ENCODE measurements at places on chromosomes 2 and 18.

DNA sequence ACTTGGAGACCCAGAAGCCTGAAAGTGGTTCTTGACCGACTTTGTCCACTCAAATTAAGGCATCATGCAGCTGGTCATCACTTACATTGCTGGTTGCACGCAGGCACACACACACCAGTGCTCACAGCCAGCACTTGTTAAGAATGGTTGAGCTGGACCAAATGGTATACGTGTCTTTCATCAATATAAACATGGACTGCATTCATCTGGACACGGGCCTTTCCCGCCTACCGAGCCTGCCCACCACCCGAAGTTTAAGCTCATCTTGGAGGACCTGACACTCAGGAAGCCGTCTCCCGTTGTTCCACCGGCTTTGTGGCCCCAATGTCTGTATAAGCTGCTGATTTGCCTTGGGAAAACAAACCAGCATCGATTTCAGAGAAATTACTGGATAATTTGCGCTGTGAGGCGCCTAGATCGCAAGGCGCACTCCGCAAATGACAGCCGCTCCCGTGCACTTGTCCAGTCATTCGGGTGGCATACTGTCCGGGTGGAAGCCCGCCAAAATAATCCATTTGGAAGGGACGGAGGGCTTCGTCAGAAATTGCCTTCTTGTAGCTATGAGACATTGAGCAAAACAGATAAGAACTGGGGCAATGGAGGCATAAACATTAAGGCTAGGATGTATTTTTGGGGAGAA, 40.1 kb upstream of the AKAIN1 start:
- peak; percentile 21 for DNase-seq

DNA sequence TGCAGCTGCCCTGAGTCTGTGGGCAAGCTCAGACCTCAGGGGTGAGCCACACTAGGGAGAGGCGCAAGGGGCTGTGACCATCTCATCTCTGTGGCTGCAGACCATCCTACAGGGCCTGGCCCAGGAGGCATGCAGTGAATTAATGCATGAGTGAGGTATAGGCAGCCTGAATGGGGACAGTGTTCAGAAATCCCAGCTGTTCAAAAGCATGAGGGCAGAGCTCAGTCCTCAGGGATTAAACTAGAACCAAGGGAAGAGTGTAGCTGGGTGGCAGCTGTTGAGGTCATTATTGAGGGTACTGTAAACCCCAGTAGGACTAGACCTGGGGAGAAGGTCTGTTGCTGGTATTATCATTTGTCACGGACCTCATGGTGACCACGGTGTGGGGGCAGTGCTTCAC, 17.0 kb downstream of the TMEM177 start:
- DNase-seq = no peak

- no peak for DNase-seq
Observed at GRCh38 chr2:143736904-143737303, 607.7 kb downstream of the ARHGAP15 start.

DNA sequence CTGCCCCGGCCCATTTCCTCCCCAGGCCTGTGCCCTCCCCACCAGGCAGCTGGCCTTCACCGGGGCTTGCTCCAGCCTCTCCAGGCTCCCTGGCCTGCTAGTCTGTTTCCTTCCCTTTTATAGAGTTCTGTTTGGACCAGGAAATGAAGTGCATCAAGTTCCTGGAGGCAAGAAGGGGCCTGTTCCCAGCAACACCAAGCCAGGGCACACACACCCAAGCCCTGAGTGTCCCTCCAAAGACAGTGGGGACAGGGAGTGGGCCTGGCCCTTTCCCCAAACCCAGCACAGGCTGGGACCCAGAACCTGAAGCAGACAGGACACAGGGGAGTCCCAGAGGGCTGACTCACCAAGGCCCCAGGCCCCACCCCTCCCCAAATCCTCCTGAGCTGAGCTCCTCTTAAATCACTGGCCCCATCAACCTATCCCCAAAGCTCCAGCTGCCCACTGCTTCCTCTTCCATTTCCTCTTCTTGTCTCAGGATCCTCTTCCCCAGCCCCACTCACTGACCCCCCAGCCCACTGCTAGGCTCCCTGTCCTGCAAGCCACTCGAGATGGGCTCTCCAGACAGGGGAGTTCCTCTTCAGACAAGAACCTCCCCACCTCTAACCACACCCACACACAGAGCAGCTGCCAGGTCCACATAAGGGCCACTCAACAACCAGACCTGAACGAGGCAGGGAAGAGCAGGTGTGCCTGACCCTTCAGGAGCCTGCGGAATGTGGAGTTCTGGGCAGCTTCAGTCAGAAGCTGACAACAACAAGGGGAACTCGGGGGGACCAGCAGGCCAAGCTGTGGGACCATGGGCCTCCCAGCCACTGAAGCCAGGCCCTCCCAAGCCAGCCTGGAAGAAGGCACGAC, 74.2 kb downstream of the TNS1 start:
- DNase-seq = no peak

DNA sequence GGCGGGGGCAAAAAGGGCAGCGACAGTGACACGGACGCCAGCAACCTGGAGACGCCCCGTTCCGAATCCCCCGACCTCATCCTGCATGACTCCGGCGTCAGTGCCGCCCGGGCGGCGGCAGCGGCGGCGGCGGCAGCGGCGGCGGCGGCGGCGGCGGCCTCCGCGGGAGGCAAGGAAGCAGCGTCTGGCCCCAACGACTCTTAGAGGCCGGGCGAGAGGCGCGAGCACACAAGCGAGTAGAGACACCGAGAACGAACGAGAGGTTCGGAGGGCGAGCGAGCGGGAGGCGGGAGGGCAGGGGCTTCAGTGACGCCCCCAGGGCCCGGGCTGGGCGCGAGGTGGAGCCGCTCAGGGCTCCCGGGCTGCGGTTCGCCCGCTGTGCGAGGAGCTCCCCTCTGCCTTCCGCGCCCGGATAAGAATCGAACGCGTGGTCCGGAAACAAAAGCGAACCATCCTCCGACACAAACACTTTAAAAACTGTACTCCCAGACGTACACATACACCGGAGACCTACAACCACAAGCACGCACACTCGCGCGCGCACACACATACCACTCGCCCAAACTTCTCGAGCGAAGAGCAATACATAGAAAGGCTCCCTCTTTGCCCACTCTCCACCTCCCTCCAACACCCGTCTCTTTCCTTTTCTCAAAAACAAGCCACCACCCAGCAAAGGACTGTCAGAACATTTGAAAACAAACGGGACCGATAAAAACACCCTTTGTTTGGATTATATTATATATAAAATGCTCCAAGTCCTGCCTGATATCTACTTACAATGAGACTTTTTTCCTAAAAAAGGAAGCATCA, 2.8 kb downstream of the SP9 start:
- DNase-seq = no peak

DNA sequence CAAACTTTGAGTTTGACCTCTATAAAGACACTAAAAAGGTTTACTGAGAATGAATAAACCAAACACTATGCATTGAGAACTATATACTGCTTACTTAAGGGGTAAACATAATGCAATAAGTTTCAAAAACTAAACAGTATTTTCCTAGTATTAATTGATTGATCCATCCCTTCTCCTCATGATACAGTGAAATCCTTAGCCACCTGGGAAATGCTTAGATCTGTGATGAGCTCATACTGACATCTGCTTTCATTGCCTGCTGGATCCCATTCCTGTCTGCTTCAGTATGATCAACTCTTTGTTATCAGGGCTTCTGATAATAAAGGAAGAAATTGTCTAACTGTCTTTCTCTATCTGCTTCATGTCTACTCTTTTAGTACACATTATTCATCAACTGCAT, 74.9 kb upstream of the UBE2E3 start:
- no peak for DNase-seq

- no peak for DNase-seq
Observed at GRCh38 chr18:69585696-69586095, 185.0 kb downstream of the DOK6 start.

DNA sequence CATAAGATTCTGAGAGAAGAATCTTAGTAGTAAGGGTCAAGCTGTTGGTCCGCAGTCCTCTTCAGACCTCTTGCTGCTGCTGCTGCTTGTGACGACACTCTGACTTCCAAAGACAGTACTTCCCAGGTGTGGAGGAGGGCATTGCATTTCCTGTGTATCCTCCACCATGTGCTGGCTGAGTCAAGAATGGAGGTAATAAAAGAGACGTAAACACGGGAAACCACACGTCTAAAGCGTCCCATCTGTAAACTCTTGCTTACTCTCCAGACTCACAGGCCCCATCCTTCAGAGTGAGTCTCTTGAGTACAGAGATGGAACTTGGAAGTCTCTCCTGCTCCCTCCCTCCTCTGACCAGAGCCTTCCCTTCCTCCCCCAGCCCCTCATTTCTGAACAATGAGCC, 25.6 kb downstream of the KLHL29 start:
- no peak for DNase-seq

- no peak for DNase-seq
Observed at GRCh38 chr2:234625626-234626250, 128.9 kb upstream of the ARL4C start.

DNA sequence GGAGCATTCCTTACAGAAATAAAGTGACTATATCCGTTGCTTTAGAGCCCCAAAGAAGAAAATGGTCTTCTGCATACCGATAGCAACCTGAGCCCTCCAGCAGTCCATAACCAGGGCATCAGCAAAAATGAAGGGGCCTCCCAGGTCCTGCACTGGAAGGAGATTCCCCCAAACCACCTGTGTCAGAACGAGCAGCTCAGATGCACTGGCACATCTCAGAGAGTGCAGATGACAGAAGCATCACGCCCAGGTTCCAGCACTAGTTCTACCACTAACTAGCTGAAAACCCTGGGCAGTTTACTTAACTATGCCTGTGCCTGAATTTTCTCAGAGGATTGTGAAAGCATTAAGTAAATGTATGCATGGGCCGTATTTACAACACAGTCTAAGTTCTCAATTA, 466.7 kb upstream of the MYT1L start:
- no peak for DNase-seq

GRCh38 chr2:171566057-171566456, 43.8 kb downstream of the CYBRD1 start:
- DNase-seq = no peak

DNA sequence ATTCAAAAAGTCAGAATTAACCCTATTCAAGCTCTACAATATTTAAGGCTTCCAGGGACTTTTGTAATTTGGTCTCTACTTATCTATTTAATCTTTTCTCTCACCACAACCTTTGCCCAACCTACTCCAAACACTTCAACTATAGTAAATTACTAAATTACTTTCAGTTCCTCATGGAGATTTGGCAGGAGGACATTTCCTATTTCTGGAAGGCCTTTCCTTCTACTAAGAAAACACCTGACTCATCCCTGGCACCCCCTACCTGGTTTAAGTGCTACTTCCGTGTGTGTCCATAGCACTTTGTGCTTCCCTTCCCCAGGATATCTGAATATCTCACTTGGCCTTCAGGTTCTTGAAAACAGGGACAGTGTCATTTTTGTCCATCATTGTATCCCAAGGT, 96.3 kb downstream of the UPP2 start:
- DNase-seq = no peak

- no peak for DNase-seq
Observed at GRCh38 chr2:97712693-97713295, 582 bp upstream of the ZAP70 start.

DNA sequence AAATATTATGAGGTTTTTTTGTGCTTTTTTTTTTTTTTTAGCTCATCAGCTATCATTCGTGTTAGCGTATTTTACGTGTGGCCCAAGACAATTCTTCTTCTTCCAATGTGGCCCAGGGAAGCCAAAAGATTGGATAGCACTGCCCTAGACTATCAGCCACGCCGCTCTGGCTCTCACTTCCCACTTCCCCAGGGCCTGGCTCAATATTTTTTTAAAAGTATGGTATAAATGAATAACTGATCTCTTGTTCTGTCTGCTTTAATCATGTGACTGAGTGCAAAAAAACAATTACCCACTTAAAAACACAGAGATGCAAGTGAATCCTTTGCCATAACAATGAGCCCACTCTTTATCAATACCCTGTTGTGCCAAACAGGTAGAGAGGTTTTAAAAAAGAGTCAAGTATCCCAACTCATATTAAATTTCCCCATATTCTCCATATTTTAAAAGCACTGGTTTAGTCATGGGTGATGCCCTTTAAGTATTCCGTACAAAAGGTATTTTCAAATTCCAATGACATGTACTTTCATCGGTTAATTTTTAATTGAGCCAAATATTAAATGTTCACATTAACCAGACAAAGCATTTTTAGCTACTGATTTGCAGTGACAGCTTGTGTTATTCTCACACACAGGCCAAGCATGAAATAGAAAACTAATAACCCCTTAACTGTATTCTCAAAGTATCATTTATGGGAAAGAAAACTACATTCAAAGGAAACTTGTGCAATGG, 12.6 kb downstream of the BCL2 start:
- DNase-seq = no peak

- DNase-seq = no peak
Observed at GRCh38 chr2:227827143-227827542, 13.5 kb downstream of the CCL20 start.

DNA sequence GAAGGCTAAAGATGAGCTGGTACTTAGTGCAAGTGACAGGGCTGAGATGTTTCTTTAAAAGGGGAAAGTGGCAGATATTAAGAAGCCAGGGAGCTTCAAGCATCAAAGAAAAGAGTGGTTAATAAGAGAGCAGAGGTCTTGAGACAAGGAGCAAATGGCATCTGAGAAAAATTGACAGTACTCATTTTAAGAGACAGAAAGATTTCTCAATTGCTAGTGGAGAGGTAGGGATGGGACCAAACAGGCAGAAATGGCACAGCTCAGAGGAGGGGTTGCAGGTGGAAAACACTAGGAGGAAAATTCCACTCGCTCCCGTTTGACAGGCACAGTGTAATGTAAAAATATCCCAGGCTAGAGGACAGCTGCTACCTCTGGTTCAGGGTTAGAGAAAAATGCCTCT, 593.4 kb upstream of the LRATD1 start:
- no peak for DNase-seq

- DNase-seq = no peak
Observed at GRCh38 chr2:30679426-30680088, 127.7 kb downstream of the CAPN13 start.

DNA sequence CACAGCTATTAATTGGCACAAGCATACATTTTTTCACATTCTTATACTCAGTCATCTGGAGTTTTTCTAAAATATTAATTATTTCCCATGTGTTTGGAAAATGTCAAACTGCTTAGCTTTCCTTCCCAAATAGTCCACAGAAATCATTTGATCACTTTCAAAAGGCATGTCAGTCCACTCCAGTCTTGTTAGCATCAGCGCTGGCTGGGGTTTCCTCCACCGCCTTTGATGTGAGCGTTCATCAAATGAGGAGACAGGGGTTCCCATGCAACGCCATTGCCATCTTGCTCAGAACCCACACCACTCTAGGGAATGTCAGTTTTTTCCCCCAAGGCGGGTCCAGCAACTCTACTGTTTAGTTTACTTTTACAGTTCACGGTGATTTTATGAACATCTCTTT, 13.1 kb upstream of the RAX start:
- DNase-seq = no peak

DNA sequence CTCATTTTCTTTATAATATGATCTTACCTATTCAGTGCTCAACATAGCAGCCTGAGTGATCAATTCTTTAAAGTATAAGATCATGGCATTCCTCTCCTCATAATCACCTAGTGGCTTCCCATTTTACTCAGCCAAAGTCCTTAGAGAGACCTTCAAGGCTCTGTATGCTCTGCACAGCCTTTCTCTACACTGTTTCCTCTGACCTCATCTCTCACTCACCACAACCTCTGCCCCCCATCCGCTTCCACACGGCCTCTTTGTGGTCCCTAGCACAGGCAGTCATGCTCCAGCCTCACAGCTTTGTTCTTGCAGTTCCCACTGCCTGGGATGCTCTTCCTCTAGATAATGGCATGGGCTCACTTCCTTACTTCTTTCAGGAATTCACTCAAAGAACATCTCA, 109.2 kb downstream of the HIBCH start:
- no peak for DNase-seq

GRCh38 chr2:881204-881918, 69.3 kb upstream of the SNTG2 start:
- no peak for DNase-seq
